Skeletal muscle cell (primary cell): ENCODE measurements at places on chromosomes 1 and 21.

DNA sequence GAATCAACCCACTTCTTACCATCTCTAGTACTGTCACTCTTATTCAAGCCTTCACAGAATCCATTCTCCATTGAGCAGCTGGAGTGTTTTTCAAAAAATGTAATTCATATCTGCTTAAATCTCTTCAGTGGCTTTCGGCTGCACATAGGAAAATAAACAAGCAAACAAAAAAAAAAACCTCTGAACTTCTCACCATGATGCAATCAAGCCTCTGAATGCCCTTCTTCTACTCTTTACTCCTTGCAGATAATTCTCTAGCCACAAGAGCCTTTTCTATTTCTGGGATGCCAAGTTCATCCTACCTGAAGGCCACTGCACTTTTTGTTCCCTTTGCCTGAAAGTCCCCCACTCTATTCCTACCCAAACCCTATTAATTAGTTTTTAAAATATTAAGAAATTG lies 14.2 kb downstream of the PIGM start:
- DNase-seq: no peak

- DNase-seq: peak; percentile 54
Measured at GRCh38 chr1:94160811-94161210, 39.9 kb upstream of the ABCA4 start.

- no peak for DNase-seq
Measured at GRCh38 chr1:18923756-18924211, 21.4 kb upstream of the ALDH4A1 start.

DNA sequence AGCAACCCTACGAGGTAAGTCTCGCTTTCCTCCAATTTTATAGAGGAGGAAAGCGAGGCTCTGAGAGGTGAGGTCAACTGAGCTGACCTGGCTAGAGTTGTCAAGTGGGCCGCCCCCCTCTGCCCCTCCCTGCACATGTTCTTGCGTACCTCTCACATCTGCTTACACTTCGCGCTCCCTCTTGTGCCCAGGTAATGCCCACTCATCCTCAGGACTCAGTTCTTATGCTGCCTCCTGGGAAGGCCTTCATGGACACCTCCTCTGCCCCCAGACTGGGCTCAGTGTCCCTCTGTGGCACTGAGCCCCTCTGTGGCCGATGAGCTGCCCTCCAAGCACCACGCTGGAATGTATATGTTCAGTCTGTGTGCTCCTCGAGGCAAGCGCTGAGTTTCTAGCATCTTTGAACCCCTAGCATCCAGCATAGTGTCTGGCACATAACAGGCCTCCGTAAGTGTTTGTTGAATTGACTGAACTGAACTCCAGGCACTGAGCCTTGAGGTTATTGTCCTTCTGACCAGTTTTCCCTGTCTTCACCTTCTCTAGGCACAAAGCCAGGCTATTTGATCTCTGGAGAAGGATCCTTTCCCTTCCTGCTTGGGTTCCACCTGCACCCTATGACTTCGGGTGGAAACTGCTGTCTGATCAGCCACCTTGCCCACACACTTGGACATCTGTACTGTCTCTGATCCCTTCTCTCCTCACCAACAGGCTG lies 13.5 kb downstream of the MOV10 start:
- no peak for DNase-seq
